ENCODE measurements at places on chromosomes 3 and 15.
A peak's percentile ranks its signal among the peaks of the same experiment; 100 is the strongest.

DNA sequence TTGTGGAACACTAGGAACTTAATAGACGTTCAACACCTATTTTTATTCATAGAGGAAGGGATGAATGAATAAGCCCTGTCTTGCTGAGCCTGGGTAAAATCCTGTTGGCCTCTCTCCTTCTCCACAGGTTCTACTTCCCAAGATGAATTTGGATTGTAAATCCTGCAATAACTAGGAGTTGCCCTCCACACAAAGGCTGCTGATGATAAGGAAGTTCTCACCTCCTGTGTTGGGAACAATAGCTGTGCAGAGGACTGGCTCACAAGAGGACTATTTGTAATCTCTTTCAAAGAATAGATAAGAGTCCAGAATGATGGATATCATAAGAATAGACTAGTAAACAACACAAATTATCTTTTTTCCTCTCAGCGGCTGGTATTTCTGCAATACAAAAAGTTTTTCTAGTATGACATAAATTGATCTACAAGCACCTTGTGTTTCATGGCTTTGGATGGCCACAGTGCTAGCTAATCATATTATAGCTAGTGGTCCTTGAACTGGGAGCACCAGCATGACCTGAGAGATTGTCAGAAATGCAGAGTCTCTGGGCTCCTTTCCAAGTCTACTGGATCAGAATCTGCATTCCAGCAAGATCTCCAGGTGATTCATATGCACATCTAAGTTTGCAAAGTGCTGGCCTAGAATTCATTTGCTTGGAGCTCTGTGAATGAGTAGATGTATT lies 28.1 kb upstream of the COL6A6 start:
- no peak for DNase-seq

GRCh38 chr15:43420435-43420834 lies 49.5 kb downstream of the TUBGCP4 start:
- DNase-seq = no peak

DNA sequence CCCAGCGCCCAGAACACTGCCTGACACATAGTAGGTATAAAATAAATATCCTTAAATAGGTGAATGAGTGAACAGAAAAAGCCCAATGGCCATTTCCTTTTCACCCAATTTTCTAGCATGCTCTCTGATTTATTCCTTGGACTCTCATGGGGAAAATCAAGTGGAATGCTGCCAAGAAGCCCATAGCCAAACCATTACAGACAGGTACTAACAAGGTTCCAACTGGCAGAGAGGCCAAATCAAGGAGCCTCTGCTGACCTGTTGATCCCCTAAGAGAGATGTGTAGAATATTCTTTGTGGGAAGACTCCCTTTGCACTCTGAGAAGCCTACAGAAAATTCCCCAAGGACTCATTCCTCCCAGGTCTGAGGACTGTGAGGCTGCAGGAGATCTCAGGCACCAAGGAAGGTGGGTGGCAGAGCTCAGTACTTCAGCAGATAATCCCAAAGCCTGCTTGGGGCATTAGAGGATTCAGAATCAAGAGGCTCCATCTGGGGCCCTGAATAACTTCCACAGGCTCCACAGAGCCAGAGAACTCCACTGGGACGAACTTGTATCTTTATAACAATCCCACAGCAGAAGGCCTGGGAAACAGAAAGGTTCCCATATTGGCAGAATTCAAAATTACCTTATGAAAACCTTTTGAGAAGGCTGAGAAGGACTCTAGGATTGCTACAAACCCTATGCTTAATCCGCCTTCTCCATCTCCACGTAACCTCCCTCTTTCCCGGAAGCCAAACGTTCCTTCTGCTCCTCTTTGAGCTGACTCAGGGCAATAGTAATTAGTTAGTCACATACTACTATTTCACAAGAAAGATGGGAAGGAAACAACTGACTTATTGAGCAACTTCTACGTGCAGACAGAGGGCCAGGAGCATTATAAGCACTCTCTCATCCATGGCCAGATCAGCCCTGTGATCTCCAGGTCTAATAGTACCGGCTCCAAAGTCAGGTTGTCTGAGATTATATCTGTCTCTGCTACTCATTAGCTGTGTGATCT lies 34.5 kb downstream of the PRICKLE2 start:
- no peak for DNase-seq

DNA sequence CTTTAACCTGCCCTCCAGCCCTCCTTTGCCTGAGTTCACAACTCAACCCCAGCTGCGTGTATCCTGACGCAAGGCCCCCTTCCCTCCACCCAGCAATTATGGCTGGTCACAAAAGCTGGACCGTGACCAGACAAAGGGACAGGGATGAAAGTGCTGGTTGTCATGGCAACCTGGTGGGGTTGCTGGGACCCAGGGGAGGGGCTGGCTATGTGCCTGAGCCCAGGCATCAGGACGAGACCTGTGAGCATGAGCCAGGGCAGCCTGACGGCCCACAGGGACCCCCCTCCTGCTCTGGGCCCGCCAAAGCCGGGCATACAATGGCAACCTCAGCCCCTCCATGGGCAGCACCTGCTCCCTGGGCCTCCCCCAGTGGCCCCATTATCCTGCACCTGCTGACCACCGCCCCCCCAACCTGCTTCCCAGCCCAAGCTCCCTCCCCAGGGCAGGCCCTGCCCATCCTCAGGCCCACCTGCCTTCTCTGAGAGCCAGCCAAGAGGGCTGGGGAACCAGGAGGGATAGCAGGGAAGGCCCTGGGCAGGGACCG lies 4.5 kb upstream of the DNAH1 start:
- DNase-seq = peak; percentile 95

GRCh38 chr3:20480786-20481365 lies 294.9 kb upstream of the SGO1 start:
- no peak for DNase-seq

GRCh38 chr3:79030157-79030556 lies 737.6 kb downstream of the ROBO1 start:
- DNase-seq = no peak

DNA sequence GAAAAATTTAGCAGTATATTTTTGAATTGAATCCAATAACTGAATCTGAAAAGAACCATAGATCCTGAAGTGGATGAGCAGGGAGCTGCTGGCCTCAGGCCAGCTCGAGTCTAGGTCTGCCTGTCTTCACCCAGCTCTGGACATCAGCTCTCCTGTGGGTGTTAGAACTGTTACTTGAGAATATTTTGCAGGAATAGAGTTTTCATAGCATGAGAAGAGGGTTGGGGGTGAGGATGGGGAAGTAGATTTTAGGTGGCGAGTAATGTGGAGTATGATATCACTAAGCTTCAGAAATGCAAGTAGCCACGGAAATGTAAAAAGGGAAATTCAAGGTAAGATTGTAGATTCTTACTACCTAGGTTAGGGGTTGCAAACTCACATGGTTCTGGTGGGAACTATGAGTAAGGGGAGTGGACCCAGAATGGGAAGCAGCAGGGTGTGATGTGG lies 6.2 kb downstream of the RAB8B start:
- no peak for DNase-seq

DNA sequence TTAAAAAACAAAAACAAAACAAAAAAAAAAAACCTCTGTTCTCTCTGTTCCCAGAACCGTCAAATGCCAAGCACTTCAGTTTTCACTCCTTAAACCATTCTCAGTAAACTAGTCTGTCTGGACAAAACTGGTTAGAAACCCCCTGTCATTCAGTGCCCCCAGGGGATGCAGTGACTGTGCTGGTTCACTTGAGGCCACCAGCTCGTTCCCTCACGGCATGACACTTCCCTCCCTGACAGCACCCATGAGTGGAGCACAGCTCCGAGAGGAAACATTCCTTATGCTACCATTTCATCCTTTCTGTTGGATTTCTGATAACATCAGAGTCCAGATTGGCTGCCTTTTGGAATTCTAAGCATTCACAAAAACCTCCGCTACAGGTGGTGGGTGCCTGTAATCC lies 244.0 kb upstream of the TPM1 start:
- DNase-seq = no peak

- no peak for DNase-seq
These were observed 52.4 kb downstream of the CDC25A start for GRCh38 chr3:48135552-48136495.

- DNase-seq = no peak
These were observed 169.1 kb downstream of the GAP43 start for GRCh38 chr3:115792206-115792955.

- no peak for DNase-seq
These were observed 38.5 kb downstream of the EPHB1 start for GRCh38 chr3:134833453-134834163.

DNA sequence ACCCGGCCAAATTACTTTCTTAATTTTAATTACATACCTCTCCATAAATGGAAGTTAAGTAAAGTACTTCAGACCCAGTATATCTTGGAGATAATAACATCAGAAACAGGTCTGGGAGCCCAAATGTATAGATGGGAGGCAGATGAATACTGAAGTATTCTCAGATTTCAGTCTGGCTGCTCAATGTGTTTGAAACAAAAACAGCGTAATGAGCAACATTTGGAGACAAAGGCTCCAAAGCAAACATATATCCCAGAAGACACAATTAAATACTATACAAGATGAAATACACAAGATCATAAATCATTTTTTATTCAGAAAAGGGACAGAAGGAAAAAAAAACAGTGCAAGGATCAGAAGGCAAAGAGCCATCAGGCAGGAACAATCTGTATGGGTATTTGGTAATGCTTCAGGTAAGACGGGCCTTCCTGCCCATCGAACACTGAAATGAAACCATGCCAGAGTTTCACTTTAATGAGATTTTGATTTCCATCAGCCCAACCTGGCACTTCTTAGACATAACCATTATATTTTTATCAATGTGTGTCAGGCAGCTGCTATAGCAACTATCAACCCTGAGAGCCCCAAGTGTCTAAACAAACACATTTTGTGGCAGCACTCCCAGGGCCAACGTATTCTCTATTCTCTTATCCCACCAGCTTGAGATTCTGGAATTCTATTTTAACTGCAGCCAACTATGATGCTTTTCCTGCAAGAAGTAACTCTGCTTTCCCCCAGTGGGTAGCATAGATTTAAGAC lies 210.8 kb downstream of the STT3B start:
- DNase-seq = peak; percentile 54

DNA sequence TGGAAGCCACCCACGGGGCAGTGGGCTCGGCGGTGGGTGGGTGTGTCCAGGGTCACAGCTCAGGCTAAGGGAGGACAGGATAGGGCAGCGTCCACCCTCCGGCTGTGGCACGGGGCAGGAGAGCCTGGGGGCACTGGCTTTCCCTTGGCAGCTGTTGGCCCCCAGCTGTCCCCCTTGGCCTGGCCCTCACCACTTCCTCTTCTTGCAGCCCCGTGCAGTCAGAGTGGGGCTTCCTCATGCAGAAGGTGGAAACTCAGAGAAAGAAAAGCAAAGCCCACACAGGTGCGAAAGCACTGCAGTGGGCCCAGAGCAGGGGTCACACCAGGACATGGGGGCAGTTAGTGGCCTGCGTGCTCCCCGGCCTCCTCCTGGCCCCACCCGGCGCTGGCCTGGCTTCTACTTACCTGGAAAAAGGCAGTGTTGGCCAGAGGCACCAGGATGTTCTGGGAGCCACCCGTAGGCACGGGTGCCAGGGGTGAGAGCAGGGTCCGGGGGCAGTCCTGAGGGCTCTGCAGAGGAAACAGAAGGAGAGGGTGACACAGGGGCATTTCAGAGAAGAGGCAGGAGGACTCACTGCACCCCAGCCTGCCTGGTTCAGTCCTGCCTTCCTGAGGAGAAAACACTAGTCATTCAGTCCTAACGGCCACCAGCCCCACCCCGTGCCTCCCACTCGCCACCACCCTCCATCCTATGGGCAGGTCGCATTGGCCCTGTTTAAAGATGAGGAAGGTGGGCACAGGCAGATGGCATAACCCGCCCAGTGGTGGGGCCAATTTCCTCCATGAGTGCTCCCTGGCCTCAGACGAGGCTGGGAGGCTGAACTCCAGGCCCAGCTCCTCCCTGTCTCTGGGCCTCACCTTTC lies 28.3 kb downstream of the PLXND1 start:
- DNase-seq = no peak

DNA sequence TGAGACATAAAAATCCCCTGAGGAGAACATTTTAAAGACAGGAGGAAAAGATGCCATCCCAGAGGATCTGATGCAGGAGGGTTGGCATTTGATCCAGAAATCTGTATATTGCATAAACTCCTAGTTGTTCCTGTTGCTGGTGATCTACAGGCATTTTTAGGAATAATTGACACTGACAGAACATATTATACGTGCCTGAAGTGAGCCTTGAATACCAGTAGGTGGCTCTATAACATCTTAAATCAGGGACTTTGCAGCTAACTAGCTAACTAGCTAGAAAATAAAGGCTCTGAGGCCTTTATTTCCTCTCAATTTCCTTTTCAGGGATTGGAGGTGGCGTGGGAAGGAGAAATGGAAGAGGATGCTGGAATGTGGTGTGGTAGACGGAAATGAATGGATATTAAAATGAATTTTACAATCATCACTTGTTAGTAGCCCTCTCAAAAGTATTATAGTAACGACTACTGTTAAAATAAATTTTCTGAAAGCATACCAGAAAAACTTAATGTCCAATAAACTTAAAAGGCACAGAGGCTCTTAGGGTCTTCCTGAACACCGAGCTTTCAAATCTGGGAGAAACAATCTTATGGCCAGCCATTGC lies 73.8 kb upstream of the ZBED2 start:
- peak; percentile 70 for DNase-seq

- no peak for DNase-seq
These were observed 15.5 kb upstream of the MRPS22 start for GRCh38 chr3:139328356-139328755.

DNA sequence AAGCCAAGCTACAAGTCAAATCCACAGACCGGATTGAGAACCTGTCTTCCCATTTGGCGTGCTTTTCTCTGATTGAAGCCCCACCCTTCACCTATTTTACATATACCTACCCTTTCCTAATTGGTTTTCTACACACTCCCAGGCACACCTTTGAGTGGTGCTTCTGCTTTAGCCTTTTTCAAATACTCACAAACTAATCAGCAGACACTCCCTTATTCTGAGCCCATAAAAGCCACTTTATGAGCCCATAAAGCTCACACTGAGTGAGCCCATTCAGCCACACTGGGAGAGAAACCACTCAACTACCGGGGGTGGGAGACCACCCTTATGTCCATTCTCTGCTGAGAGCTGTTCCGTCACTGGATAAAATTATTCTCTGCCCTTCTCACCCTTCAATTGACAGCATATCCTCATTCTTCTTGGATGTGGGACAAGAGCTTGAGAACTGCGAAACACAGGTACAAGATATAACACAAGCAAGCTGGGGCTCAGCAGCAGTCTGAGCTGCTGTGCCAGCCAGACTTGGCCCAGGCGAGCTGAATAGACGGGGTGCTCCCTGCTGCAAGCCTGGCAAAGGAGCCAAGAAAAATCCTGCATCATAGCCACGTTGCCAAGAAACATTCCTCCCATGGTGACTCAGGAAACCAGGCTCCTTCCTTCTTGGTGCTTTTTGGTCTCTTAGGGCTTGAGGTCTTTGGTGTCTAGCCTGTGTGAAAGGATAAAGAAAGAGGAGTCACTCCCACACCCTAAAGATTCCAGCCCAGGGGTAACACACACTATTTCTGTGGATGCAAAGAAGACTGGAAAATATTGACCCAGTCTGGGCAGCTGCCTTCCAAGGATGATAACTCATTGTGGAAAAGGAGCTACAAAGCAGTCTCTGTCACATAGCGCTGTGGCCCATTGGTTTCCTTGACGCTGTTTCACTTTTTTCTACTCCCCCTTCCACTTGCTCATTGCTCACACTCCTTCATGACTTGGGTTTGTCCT lies 609.7 kb downstream of the MCTP2 start:
- DNase-seq = no peak

- DNase-seq = no peak
These were observed 5.9 kb downstream of the CASR start for GRCh38 chr3:122189357-122189756.

- no peak for DNase-seq
These were observed 11.2 kb downstream of the STIMATE start for GRCh38 chr3:52886049-52886730.

GRCh38 chr15:73265536-73266153 lies 103.1 kb downstream of the HCN4 start:
- DNase-seq = peak; percentile 79
